ENCODE measurements at places on chromosomes 11 and 22.
A peak's percentile ranks its signal among the peaks of the same experiment; 100 is the strongest.

DNA sequence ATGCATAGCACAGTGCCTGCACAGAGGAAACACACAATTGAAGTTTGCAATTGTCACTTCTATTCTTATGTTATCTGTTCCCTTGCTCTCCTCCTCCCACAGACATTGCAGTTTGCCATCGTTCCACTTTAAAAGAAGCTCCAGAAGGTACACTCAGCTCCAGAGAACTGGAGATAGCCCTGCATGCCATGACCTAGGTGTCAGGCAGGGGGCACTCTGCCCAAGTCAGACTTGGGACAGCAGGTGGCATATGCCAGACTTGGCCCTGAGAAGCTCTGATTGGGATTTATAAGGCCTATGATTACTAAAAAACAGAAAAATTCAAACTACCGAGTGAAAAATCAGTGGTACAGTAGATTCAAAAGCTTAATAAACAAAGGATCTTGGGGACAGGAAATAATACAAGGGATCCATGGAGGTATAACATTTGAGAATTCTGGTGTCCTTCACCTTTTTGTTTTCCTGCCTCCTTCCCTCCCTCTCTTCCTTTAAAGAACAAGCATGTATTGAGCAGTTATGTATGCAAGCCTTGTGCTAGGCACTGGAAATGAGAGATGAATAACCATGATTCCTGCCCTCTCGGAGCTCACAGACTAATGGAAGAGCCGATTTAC lies 40.0 kb downstream of the TENM4 start:
- no peak for DNase-seq

DNA sequence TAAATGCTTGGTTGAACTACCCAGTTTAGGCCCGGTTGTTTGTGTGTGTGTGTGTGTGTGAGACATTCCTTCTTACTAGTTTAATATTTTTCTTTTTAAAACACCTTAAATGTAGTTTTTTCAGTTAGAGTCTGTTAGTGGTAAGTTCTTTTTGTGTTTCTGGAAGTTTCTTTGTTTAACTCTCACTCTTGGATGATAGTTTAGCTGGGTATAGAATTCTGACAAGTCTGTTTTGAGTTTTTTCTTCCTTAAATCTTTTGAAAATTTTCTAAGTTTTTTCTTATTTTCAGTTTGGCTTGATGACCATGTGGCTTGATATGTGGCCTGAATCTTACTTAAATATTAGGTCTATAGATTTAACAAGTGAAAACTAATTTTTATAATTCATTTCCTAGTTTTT lies 60.1 kb downstream of the PDE3B start:
- no peak for DNase-seq

- no peak for DNase-seq
Observed at GRCh38 chr22:29633514-29634312, 30.3 kb downstream of the NF2 start.

DNA sequence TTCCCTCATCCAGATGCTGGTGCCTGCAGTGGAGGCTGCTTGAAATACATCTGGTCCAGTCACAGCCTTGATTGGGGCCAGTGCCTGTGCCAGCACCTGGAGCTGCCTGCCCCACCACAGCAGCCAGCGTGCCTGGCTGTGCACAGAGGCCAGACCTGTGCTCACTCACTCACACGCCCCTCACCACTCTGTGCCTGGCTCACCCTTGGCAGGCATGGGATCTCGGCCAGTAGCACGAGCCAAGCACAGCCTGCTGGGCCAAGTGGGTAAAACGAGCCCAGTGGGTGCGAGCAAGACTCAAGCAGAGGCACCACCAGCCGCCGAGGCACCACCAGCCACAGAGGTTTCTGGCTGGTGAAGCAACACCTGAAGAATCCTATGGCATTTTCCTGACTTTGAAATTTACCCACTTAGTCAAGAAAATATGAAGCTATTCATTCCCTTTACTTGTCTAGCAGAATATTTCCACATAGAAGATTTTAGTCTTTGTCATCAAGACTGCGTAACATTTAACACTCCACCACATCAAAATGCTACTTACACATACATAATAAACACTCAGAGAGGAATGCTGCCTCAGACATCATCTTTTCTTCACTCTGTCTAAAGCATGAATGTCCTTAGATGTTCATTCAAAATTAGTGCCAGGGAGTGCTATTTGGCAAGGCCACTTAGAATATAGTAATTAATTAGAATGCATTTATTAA lies 424.3 kb upstream of the FAT3 start:
- no peak for DNase-seq

- no peak for DNase-seq
Observed at GRCh38 chr11:66467034-66467659, 442 bp downstream of the PELI3 start.

GRCh38 chr11:6703247-6704063 lies 20.3 kb upstream of the MRPL17 start:
- peak; percentile 28 for DNase-seq

- DNase-seq, result no peak
Observed at GRCh38 chr11:60810569-60810968, 25.4 kb downstream of the MS4A10 start.

DNA sequence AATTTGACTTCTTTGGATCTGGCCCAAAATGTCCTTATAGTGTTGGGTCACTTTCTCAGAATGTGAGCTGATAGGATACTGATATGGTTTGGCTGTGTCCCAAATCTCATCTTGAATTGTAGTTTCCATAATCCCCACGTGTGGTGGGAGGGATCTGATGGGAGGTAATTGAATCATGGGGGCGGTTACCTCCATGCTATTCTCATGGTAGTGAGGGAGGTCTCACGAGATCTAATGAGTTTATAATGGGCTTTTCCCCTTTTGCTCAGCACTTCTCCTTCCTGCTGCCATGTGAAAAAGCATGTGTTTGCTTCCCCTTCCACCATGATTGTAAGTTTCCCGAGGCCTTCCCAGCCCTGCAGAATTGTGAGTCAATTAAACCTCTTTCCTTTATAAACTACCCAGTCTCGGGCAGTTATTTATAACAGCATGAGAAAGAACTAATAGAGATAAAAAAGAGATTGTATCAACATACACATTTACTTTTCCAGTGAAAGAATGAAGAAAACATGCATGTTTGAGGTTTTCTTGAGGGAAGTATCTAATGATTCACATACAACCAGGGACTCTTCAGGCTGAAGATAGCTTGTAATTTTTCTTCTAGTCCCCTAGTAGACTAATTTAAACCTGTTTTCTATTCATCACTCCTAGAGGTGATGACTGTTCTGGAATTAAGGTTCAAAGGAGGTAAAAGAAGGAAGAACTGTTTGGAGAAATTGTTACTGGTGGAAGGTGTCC lies 17.3 kb upstream of the CSTF3 start:
- DNase-seq, result no peak

DNA sequence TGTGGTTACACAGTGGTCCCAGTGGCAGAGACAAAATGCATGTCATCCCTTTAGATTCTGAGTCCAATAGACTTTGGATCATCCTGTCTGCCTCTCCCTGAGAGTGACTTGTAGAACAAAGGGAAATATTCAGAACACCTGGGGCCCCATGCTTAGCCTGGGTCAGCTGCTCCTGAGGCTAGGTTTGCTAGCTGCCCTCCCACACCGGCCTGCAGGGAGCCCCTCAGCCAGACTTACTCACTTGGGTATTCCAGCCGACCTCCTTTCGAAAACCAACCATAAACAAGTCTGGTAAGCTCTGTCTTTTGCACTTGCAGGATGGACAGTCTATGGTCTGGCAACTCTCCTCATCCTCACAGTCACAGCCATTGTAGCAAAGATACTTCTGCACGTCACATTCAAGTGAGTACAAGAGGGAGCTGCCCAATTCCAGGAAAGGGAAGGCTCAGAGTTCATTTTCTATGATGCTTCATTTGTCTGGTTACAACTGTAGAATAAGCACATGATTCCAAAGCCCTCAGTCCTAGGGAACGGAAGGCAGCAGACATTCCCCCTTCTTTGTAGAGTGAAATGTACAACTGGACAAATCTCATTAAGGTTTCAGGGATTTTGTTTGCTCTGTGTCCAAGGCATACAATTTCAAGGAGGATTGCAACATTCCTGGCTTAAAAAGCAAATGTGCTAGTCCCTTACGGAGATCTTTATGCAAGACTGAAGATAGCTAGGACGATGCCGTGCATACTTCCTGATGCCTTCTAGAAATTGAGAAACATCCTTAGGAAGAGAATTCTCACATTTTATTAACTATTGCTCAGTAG lies 65.5 kb upstream of the EMID1 start:
- no peak for DNase-seq

- DNase-seq, result no peak
Observed at GRCh38 chr11:69253028-69253427, 40.9 kb upstream of the MYEOV start.

DNA sequence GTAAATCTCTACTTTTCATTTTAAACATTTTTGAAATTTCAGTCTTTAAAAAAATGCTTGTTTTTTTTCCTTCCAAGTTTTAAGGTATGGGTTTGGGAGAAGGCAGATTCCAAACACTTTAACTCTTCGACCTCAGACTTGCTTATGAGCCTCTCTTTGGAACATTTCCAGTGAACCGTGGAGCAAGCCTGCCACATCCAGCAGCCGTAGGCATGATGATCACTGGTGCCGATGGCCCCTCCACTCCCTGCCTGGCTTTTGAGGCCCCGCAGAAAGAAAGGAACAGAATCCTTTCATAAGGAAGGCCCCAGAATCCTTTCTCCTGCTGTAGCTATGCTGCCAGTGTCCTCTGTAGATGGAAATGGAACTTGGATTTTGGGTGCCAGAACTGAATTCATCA lies 50.7 kb downstream of the BMAL1 start:
- no peak for DNase-seq

DNA sequence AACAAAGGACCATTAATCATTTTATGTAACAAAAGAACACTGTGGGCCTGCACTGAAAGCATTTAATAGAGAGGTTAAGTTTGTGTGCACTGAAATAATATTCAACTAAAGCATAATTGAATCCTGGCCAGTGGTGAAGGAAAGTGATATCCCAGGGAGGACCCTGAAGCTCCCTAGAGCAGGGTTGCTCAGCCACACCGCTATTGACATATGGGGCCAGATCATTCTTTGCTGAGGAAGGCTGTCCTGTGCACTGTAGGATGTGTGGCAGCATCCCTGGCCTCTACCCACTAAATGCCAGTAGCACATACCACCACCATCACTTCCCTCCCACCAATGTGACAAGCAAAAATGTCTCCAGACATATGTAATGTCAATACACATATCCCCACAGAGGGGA lies 166.1 kb upstream of the MTNR1B start:
- no peak for DNase-seq

GRCh38 chr11:57471496-57471895 lies 11.2 kb downstream of the RTN4RL2 start:
- no peak for DNase-seq

All from activated CD8-positive, alpha-beta memory T cell treated with anti-CD3 and anti-CD28 coated beads, Interleukin-2, amount 50 U/mL, for 4 hours (primary cell).